Mucosa of gallbladder (tissue), 1 donor: ENCODE measurements at places on chromosomes 13 and 19. TPM values are rescaled to one million over a fixed set of nuclear protein-coding genes. Genes with fewer than 3 reads are reported as not detected.

DNA sequence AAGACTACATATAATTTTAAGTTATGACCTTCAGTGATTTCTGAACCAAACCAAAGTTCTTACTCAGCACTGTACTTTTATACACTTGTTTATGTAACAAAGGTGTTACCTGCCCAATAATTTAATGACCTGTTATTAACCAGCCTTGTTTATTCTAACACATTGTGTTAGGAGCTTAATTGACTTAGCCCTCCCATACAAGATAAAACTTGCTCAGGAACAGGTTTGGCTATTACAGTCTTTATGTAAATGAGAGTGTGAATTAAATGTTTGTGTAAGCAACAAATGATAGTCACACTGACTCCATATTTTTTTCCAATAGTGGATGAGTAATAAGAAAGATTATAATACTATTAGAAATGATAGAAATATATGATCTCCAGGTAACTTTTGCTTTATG lies 51.8 kb upstream of the MYCBP2 start:
- DNase-seq: no peak

- DNase-seq: no peak
Measured at GRCh38 chr13:58869566-58869965, 1238.0 kb downstream of the PCDH17 start.

GRCh38 chr13:91240341-91240740 lies 107.1 kb upstream of the MIR17HG start:
- no peak for DNase-seq

Gene SIGLEC12
- total RNA-seq: 0.43 TPM

Gene LGALS14
- not detected for total RNA-seq

DNA sequence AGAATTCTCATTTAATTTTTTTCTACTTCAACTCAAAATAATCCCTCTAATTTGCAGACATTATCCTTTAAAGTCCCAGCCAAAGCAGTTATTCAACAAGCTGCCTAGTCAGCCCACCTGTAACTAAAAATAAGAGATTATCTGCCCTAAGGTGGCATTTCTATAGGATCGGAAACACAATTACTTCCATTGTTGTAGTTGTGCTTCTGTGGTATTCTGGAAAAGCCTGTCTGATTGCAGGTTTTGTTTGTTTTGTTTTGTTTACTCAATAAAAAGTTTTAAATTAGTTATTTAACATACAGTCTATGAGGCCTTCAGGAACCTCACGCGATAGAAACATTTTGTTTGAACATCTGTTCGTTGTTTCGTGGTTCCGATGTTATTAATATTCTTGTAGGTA lies 101.0 kb downstream of the ZIC5 start:
- DNase-seq: no peak

- DNase-seq: no peak
Measured at GRCh38 chr13:67223024-67223423, 7.1 kb downstream of the PCDH9 start.

GRCh38 chr13:29497137-29497654 lies 98.3 kb downstream of the SLC7A1 start:
- peak; percentile 37 for DNase-seq

GRCh38 chr19:55554741-55555152 lies 9.4 kb upstream of the SBK3 start:
- DNase-seq: peak; percentile 80

DNA sequence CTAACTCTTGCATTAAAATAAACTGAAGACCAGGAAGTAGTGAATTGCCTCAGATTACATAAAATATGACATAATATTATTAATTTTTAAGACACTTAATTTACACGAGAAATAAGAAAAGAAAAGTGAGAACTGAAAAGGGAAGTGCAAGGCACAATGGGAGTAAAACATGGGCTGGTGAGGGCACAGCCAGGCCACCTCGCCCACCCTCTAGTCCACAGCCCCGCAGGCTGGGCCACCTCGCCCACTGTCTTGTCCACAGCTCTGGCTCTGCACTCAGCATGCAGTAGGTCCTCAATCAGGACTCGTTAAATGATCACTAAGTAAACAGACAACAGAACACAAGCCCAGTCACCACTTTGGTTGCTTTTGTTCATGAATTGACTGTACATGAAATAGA lies 67.8 kb upstream of the ARHGEF7 start:
- no peak for DNase-seq

Gene S1PR5
- total RNA-seq: 0.20 TPM

- no peak for DNase-seq
Measured at GRCh38 chr13:73633817-73634460, 500.3 kb downstream of the KLF12 start.

DNA sequence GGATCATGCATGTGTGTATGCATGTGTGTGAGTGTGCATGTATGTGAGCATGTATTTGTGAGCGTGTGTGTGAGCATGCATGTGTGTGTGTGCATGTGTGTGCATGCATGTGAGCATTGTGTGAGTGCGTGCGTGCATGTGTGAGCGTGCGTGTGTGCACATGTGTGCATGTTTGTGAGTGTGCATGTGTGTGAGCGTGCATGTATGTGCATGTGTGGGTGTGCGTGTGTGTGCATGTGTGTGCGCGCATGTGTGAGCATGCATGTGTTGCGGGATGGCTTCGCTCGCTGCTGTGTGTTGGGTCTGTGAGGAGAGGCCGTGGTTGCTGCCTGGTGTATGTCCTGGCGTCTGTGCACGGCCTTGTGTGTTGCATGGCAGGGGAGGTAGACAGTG lies 32.4 kb downstream of the PAK4 start:
- DNase-seq: no peak

- DNase-seq: peak; percentile 14
Measured at GRCh38 chr13:28494778-28495537, at the start of gene FLT1. FLT1 (minus strand) TSS chr13:28495128; CDS start chr13:28494843, 285 bp downstream.

Gene MBD3L2
- total RNA-seq: not detected

DNA sequence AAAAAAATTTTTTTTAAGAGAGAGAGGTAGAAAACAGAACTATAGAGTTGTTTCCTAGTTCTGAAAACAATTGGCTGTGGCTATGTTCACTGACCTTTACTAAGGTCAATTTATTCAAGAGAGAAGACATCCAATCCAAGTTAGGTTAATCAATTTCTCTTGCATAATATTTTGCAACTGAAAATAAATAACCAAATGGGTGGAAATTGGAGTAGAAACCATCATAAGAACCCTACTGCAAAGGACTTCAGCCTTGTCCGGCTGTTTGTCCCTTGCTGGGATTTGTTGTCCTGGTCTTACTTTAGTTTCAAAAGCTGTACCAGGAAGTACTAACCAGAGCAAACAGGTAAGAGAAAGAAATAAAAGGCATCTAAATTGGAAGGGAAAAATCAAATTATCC lies 23.3 kb upstream of the ZC3H13 start:
- DNase-seq: no peak

- DNase-seq: no peak
Measured at GRCh38 chr19:49447485-49448431, 3.9 kb downstream of the PIH1D1 start.

GRCh38 chr13:30113983-30114570 lies 193.3 kb downstream of the KATNAL1 start:
- no peak for DNase-seq

GRCh38 chr13:21567714-21568113 lies 36.3 kb downstream of the MICU2 start:
- no peak for DNase-seq
